ENCODE measurements at places on chromosomes 7 and 10.

DNA sequence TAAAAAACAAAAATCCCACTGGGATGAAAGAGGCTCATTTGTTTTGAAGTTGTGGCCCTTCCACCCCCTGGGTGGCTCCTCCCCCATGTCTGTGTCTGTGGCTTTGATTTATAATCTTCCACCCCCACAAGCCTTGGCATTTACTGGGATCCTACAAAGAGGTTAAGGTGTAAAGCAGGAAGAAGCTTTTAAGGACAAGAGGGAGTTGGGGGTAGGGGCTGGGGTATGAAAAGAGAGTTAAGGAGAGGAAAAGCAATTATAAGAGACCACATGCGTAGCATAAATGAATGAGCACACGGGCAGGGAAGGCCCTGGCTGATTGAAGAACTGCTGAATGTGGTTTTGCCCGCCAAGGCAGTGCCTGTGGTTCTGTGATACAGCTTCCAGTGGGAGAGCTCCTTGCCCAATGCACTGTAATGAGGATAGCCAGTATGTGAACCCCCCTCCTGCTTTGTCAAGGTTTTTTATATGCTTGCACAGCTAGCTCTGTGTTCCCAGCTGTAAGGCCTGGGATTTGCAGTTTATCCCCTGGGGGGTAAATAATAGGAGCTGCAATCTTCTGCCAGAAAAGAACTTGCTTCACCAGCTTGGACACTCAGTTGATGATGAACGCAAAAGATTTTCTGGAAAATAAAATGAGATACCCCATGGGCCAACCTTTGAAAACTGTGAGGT is 34.7 kb upstream of the KMT2E start:
- no peak for DNase-seq

- DNase-seq: no peak
Observed at GRCh38 chr7:142906643-142907042, 21.1 kb upstream of the TRPV6 start.

DNA sequence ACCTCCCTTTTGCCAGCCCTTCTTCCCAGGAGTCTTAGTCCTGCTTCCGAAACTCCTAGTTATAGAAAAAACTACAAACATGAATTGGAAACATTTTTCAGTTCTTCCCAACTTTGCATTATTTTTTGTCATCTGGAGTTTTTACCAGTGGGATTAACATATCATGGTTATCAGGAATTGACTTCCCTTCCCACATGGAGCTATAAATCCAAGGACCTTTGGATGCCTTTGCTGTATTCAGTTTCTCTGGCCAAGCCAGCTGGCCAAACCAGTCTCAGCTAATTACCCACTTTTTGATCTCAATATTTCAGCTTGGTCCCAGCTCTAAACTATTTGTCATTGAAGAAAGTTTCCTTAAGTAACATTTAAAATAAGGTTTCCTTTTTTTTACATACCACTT is 570.6 kb downstream of the SORCS1 start:
- DNase-seq: no peak

GRCh38 chr10:11551916-11552602 is 59.4 kb downstream of the USP6NL start:
- DNase-seq: no peak

- DNase-seq: no peak
Observed at GRCh38 chr10:122878799-122879338, 512 bp downstream of the FAM24B start.

DNA sequence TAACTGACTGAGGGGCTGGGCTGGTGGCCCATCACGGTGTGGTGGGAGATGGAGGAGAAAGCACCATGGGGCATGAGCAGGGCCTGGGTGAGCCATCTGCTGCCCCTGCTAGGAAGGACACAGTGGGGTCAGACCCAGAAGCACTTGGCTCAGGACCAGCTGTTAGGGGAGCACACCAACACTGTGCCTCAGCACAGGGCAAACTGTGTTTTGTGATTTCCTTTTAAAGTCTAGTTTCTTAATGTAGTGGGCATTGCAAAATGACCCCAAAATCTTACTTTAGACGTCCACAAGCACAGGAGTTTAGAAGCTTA is 41.2 kb downstream of the NCAPG2 start:
- no peak for DNase-seq

- DNase-seq: no peak
Observed at GRCh38 chr10:96660297-96660696, 60.0 kb downstream of the PIK3AP1 start.

DNA sequence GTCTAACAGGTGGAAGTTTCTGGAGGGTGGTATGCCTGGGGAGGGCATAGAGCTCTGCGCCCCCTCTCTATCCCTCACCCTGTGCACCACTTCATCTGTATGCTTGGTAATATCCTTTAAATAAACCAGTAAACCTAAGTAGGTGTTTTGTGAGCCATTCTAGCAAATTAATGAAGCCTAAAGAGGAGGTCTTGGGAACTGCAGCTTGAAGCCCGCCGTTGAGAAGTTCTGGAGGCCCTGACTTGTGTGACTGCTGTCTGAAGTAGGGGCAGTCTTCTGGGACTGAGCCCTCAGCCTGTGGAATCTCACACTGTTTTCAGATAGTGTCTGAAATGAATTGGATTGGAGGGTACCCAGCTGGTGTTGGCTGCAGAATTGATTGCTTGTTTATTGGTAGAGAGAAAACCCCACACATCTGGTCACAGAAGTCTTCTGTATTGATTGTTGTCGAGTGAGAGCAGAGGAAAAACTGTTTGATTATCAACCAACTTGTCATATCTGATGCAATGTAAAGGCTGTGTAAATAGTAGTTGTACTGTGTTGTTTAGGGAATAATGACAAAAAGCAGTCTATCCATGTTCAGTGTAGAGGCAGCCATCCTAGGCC is 4.7 kb downstream of the CRCP start:
- DNase-seq: no peak

DNA sequence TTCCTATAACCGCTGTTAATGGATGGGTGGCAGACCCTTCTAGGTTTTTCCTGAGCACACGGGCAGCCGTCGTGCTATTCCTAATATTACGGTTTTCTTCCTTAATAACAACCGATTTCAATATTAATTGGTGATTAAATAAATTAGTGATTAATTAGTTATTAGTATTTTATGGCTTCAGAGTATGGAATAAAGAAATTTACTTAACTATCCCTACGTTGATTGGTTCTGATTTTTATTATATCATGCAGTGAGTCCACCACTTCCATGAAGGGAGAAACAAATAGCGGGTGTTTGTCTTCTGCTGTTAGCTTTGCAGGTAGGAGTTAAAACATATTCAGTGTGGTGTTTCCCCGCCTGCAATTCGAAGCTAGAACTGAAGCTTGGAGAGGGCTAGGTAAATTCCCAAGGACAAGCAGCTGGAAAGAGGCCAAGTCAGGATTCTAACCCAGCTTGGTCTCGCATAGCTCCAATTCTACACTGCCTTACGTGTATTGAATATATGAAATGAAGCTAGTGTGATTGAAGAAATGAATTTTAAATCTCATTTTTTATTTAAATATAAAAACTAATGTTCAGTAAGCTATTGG is 928 bp upstream of the CSTF2T start:
- peak; percentile 29 for DNase-seq

GRCh38 chr10:129165076-129165720 is 301.8 kb upstream of the MGMT start:
- no peak for DNase-seq

DNA sequence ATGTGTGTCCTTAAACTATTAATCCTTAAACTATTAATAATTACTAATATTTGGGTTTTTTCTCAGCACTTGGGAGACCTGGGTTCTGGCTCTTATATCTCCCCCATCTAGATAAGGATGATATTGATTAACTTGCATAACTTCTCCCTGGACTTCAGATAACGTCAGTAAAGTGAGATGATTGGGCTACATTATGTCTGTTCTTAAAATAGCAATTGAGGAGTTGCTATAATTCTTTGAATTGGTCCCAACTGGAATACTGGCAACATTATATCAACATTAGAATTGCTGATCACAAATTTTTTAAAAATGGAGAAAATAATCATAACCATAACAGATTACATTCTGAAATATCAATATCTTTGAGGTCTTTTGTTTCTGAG is 1.9 kb downstream of the APBB1IP start:
- no peak for DNase-seq

DNA sequence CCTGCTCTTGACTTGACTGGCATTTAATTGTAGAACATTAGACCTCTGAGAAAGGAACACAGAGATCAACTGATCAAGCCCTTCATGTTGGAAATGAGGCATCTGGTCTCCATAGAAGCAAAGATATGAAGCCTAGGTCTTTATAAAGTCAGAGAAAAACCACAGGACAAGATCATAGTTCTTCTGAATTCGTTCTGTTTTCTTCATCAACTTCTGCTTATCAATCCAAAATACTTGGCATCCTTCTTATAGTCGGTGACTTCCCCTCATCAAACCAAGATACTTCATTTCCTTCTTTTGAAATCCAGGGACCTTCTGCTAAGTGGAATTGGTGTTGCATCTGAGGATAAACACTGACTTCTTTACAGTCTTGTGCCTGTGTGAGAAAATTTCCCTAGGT is 77.1 kb upstream of the PRKCQ start:
- no peak for DNase-seq

GRCh38 chr10:5563321-5563961 is 38.7 kb downstream of the CALML3 start:
- no peak for DNase-seq

- no peak for DNase-seq
Observed at GRCh38 chr7:47488201-47488968, 93.5 kb downstream of the TNS3 start.

DNA sequence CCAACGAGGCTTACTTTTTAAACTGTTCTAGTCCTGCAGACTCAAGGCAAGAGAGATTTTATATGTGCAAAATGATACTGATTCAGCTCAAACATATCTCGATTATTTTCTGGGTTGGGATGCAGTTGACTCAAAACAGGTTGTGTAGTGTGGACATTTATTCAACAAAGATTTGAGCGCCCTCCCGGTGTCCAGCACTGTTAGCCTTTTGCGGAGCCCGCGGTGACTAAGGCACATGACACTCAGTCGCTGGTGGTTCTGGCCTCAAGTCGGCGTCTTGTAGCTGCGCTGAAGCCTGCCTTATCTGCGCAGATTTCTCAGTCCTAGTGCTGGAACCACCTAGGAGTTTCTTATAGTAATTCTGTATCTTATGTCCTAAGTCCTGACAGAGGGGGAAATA is 938 bp upstream of the CADPS2 start:
- no peak for DNase-seq

- DNase-seq: no peak
Observed at GRCh38 chr7:83610649-83611304, 38.2 kb downstream of the SEMA3E start.

GRCh38 chr7:229184-229964 is 37.0 kb downstream of the FAM20C start:
- no peak for DNase-seq

DNA sequence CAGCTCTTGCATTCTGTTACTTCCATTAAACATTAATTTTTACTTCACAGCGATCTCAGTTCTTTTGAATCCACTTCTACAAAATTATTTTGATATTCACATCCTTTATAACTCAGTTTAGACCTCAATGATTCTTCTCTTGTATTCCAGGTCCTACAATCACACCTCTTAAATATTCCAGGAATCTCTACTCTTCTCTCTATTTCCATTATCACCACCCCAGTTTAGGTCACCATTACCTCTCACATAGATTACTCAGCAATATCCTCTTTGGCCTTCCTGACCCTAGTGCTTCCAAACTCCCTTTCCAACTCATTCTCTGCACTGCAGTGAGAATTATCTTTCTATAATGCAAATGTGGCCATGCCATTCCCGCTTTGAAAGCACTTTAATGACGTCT is 27.1 kb upstream of the GPR37 start:
- no peak for DNase-seq

DNA sequence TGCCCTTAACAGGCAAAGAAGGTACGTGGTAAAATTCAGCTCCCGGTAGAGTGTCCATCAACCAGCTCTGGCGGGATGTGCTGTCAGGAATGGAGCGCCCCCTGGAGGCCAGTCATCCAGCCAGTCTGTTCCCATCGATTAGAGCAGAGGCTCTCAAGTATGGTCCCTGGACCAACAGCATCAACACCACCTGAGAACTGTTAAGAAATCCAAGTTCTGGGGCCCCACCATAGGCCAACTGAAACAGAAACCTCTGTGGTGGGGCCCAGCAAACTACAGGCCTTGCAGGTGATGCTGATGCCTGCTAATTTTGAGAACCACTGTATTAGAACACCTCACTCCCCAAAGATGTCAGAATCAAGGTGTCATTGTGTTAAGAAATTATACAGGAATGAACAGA is 109.2 kb downstream of the DPY19L1 start:
- peak; percentile 21 for DNase-seq

GRCh38 chr10:19825700-19826099 is 9.5 kb downstream of the PLXDC2 start:
- DNase-seq: no peak

DNA sequence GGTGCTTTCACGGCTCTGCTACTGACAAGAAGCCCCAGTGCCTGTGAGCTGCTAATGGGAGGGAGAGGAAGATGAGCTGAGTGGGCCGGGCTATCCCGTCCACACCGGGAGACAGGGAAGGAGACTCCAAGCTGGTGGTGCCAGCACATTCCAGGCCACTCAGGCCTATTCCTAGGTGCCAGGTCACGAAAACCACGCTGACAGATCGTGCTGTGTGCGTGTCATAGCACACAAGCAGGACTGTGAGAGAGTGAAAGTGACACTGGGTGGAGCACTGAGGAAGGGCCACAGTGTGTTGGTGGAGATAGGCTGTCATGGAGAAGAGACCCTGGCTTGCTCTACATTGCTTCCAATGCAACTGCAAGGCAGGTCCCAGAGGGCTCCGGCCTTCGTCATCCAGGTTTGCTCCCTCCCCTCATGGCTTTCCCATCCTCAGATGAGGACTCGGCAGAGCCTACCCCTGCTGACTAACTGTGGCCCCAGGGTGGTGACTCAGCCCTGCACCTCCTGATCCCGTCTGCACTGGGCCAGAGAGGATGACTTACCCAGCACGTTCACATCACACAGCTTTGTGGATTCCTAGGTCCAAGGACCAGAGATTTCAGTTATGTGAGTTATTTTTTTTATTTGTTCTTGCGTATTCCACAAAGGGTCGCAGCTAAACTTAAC is 167.3 kb downstream of the EGFR start:
- no peak for DNase-seq

GRCh38 chr7:149719912-149720335 is 53.5 kb downstream of the ZNF467 start:
- no peak for DNase-seq
